A549 treated with AZD2906 at 1 μM for 4 hours (cell line): ENCODE measurements at places on chromosomes 3 and 15. TPM values are rescaled to one million over a fixed set of nuclear protein-coding genes. Genes with fewer than 3 reads are reported as not detected.

Gene UBAP1L
- total RNA-seq: 0.53 to 0.97 TPM (median 0.84 TPM) in 5 replicates

Gene ZPLD1
- total RNA-seq: 0.02 to 0.06 TPM (median 0.03 TPM) in 4 of 5 replicates, not detected in the other

Gene MASP1
- total RNA-seq: 0.11 to 0.27 TPM (median 0.17 TPM) in 3 of 5 replicates, not detected in the others

Gene SPINK8
- total RNA-seq: not detected in 5 replicates
